Stimulated activated CD4-positive, alpha-beta T cell treated with anti-CD3 and anti-CD28 coated beads, Interleukin-15, amount 100 ng/mL, for 1 hour (primary cell): ENCODE measurements at places on chromosomes 7 and 10.

DNA sequence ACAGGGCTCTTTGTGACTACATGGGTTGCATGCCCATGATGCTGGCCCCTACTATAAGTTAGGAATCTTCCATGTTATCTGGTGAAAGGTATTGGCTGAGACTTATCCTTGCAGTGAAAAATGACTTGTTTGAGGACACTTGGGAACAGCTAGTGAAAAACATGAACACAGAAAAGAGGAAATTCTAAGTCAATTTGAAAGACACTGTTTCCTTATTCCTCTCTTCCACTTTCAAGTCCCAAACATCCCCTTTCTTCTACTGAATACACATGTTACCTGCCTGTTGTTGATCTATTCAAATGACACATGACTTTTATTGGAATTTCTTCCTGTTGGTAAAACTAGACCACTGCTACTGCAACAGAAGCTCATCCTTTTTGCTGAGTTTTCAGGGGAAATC, 29.5 kb upstream of the PRKCQ start:
- no peak for DNase-seq

GRCh38 chr10:102673819-102674511, 29.7 kb downstream of the TRIM8 start:
- peak; percentile 32 for DNase-seq

DNA sequence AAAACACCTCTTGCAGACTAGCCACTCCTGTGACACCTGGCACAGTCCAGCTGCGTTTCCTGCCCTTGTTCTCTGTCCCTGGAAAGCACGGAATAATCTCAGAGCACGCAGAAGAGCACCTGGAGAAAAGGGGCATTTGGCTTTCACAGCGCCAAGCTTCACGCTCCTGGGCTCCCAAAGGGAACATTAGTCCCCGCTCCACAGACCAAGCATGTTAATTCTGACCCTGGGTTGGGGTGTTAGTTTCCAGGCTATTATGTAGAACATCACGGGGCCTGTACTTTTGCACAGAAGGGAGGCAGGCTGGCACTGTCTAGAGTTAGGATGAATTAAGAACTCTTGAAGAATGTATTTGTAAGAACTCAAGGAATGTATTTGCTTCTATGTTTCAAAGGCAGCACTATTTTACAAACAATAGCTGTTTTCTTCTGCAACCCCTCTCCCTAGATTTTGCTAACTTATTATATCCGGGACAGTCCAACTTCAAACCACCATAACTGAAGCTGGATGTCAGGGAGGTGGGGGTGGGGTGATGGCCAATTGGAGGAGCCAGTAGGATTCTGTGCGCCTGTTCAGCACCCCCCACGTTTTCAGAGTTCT, 62.2 kb upstream of the TRIM8 start:
- DNase-seq = no peak

DNA sequence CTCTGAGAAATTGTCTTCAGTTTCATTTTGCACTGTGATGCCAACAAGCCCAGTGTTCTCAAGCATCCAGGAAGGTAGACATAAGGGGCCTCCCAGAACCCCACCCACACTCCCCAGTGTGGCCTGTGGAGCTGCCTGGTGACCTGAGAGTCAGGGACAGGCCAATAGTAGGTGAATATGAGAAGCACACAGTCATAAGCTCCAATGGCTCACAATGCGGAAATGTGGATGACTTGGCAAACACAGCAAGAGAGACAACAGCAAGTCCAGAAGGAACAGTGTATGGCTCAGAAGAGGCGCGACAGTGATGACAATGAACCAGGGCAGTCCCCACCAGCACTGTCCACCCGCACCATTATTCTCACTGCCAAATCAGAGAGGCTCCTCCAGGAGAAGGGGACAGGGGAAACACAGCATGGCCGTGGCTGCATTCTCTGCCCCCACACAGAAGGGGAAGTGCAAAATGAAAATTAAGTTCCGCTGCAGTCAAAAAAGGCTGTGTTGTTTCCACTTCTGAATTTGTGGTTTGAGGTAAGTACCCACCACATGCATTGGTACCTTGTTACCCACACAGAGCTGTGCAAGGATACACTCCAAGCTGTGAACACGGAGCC, 419.8 kb downstream of the GRID1 start:
- no peak for DNase-seq

DNA sequence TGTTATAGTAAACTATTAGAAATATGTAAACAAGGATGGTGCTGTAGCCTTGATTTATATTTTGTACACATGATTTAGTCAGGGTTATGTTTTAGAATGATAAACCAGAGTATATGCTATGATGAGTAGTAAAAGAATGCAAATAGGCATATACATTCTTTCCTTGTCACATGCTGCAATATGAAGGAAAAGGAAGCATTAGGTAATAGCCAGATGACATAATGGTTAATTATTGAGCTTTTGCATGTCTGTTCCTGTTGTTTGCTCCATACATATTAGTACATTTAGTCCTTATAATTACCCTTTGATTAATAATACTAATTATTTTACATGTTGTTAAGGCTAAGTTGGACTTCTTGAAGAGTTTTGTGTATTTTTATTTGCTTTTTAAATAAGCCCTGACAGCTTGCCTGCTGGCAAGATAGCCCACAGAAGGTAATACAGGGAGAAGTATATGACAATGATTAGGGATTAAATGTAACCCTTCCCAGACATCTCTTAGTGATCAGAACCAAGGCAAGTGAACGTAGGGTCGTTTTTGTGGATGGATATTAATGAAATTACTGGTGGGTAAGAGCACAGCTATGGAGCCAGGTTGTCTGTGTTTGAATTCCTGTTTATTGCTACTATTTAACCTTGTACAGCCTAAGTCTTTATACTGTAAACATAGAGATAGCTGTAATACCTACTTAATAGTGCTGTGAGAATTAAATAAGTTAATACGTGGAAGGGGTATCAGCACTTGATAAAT, 68.4 kb downstream of the PHTF2 start:
- DNase-seq = no peak

- no peak for DNase-seq
Observed at GRCh38 chr10:22655312-22655981, 58.9 kb downstream of the PIP4K2A start.

DNA sequence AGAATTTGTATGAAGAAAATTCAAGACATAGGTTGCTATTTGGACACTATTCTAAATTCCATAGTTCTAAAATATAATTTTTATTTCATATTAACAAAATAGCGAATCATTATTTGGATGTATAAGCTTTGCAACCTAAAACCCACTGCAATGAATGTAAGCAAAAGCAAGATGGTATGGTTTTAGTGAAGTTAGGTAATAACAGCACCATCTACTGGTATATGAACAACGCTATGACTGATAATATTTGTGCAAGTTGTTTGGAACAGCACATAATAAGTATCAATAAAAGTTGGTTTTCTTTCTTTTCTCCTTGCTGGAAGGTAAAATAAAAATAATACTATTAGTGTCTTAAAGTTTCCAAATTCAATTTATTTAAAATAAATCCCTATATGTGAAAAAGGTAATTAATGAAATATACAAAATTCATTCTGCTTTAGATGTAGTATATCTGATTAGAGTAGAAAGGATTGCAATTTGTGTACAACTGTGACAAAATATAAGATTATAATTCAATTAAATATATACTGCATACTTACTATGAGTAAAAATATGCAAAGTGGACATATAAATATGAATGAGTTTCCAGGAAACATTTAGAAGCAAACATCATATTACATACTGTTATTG, 79.0 kb upstream of the LSM8 start:
- no peak for DNase-seq

GRCh38 chr7:70776627-70777101, 355.3 kb upstream of the GALNT17 start:
- no peak for DNase-seq

DNA sequence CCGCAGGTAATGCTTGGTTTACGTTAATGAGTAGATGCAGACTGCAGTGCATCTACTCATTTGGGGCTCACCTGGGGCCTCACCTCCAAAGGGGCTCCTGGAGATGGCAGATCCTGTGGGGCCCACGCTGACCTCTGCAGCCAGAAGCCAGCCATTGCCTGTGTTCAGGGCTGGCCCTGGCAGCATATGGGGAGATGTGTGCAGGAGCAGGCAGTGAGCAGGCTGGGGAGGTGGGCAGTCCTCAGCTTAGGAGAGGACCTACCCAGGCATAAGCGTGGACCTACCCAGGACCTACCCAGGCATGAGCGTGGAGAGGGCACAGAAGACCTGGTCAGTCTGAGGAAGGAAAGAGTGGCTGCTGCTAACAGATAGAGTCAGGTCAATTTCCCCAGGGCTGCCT, 178.5 kb downstream of the PTPRN2 start:
- no peak for DNase-seq

DNA sequence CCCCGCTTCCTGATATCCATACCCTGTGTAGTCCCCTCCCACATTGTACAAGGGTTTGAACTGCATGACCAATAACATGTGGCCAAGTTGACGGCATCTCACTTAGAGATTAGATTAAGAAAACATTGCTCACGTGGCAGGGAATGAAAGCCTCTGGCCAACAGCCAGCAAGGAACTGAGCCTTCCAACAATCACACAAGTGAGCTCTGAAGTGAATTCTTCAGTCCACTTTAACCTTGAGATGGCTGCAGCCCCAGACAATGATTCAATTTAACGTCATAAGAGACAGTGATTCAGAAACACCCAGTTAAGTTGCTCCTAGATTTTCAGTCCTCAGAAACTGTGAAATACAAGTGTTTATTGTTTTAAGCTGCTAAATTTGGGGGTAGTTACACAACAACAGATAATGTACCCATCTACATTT, 165.9 kb upstream of the PLXNA4 start:
- no peak for DNase-seq

GRCh38 chr10:62000037-62000603, 98.6 kb downstream of the ARID5B start:
- no peak for DNase-seq

DNA sequence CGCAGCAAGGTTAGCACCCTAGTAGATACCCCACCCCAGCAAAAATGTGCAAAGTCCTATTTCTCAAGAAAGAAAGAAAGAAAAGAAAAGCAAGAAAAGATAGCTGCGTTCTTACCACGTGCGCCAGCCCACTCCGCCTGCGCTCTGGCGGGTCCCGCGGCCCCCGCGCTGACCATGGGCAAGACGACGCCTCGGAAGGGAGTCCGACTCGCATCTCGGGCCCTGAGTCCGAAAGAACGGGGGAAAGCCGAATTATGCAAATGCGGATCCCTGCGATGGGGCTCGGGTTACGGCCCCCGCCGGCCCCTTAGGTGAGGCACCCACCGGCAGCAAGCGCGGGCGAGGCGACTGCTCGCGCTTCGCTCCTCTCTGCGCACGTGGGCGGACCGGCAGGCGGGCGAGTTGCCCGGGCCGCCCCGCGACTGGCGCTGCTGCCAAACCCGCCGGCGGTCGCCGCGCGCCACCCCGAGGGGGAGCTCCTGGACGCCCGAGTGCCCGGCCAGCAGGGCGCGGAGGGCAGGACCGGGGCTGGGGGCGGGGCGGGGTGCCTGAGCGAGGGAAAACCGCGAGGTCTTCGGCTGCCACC, 2.4 kb upstream of the EGR2 start:
- DNase-seq = peak; percentile 64

DNA sequence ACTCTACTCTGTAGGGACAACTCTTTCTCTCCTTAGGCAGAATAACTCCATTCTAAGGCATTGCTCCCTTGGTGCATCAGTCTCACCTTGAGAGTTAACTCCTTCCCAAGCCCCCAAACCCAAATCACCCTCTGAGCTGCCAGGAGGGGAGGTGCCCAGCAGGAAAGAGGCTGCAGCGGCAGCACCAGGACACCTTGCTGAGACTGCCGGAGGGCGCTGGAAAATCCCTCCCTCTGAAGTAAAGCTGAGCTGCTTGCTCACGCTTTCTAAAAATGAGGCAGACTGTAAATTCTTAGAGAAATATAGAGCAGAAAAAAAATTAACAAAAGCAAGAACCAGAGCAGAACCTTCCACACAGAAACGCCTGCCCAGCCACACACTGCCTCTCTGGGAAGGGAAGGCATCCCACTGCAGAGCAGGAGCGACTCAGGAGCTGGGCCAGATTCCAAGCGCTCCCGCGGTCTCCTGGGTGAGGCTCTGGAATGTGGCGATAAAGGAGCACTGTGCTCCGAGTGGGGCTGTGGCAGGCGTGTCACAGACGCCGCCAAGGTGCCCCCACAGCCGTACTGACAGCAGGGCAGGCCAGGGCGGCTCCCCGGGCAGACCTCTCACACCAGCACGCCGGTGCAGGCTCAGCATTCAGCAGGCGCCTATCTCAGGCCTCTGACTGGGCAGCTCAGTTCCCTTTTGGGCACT, 202.1 kb downstream of the TNS3 start:
- no peak for DNase-seq

GRCh38 chr7:114152314-114152938, 233.6 kb upstream of the PPP1R3A start:
- DNase-seq = no peak

DNA sequence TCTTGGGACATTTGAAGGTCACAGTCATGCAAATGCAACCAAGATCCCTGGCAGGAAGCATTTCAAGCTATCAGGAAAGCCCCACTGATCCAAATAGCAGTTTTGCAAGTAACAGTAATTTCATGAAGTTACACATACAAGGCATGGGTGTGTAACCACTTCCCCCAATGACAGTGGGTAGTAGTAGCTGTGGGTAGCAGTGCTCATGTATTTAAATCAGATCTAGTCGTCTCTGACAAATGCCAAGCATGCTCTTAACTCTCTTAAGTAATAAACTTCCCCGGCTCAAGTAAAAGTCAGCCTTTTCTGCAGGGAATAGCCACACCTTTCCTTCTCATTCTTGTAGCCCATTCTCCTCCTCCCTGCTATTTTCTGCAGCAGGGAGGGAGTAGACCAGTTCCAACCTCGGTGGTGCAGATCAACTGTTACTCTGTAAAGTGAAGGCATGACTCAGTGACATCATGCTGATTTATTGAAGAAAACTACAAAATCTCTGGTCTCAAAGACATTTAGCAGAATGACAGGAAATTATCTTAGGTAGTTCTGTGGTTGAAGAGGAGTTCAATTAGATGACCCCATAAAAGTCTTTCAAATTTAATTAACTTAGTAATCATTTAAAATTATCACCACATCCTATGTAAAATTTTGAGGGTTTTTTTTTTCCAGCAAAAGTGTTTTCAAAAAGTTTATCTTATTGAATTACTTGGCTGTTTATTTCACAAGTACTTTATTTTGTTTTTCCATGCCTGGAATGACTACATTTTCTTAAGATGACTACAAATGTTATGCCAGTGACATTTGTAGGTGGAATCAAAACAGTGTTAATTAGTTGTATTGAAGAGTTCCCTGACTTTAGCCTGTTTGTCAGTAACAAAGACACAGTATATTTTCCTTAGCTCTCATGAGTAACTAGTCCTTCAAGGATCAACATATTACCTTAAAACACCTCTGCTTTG, 568.3 kb downstream of the INHBA start:
- DNase-seq = no peak

GRCh38 chr7:156152390-156152789, 340.1 kb upstream of the SHH start:
- no peak for DNase-seq

- DNase-seq = no peak
Observed at GRCh38 chr10:61289813-61290212, 163.4 kb downstream of the TMEM26 start.

GRCh38 chr10:102865620-102866019, 3.6 kb upstream of the AS3MT start:
- DNase-seq = no peak

GRCh38 chr10:119651514-119652360, 557 bp downstream of the BAG3 start:
- no peak for DNase-seq
